NCI-H2029 treated with DMSO at 0.1 percent for 48 hours (cell line): ENCODE measurements at places on chromosomes 11 and 22.

DNA sequence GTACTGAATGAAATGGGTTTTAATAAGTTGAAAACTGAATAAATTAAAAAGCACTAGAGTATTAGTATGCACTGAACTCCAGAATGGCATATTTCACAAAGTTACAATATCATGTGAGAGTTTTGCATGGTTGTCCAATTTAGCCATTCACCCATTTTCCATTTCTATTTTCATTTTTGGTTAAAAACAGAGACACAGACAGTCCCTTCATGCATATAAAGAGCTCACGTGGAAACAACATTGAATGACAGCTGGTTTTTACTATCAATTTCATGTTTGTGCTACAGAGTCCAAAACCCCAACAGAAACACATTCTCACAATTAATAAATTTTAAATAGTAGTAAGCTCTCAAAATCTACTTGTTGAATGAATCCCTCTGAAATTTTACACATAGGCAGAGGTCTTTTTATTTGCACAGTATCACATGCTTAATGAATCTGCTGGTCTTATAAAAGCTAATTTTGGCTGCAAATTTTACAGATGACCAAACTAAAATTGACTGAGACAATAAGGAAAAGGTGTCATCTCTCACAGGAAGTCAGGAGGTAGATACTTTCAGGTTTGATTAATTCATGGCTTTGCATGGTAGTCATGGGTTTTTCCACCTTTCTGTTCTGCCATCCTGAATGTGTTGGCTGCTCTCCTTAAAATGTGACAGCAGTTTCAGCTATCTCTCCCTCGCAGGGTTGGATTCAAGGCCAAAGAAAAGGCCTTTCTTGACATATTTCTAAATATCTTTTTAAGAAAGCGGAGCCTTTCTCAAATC is 20.6 kb upstream of the DDI1 start:
- DNase-seq: no peak

DNA sequence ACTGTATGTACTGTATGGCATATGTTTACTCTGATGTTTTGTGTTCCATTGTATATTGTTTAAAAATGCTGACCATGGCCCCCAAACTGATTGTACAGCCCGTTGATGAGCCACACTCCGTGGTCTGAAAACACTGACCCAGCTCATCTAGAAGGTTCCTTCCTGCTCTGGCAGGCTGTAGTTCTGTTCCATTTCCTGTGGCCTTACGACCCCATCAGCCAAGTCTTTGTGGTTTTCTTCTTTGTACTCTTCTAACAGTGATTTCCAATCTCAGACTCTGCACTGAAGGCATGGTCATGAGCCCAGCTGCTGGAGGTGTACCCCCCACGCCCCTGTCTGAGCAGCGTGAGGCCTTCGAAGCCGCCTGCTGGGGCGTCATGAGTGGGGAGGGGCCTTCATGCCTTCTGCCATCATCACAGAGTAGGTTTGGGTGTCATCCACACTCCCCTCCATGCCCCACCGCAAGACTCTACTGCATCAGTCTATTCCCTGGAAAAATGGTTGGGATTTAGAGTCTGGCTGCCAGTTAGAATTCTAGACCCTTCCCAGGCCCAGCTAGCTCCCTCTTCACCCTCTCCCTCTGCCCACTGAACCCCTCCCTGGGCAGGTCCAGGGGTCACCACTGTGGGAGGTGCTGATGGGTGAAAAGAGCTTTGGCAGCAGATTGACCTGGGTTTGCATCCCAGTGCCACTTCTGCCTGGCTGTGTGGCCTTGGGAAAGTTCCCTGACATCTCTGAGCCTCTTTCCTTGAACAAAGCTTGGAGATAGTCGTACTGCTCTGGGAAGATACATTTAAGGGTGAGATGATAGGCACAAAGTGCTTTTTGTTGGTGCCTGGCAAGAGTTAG is 11.3 kb upstream of the C11orf96 start:
- DNase-seq: no peak

DNA sequence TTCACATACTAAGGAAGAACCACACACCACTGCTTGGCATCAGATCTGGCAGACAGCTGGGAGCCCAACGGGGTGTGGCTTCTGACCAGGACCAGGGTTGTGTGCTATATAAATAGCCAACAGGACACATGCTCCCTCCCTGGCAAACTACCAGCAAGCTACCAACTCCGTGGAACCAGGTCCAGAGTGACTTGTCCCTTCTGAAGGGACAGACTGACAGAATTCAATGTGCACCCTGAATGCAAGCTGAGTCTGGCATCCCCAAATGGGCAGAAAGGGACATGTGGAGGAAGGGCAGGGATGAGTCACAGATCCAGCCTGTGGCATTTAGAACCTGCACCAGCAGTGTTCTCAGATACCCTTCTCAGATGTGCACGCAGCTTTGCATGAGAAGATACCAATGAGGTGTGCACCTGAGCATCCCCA is 92.9 kb downstream of the MICAL3 start:
- no peak for DNase-seq

DNA sequence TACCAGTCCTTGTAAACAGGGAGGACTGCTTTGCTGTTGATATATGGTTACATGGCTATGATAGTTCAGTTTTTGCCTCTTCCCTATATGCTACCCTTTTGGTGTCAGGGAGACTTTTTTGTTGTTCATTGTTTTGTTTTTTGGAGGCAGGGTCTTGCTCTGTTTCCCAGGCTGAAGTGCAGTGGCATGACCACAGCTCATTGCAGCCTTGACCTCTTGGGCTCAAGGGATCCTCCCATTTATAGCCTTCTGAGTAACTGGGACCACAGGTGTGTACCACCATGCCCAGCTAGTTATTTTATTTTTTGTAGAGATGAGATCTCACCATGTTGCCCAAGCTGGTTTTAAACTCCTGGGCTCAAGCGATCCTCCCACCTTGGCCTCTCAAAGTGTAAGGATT is 38.6 kb upstream of the SPTBN2 start:
- no peak for DNase-seq

- no peak for DNase-seq
Observed at GRCh38 chr11:5369789-5370188, 13.8 kb upstream of the OR51M1 start.

GRCh38 chr11:42674436-42674835 is 637.4 kb upstream of the API5 start:
- DNase-seq: no peak

- no peak for DNase-seq
Observed at GRCh38 chr11:66974724-66975404, at the start of gene C11orf86. C11orf86 (plus strand) TSS chr11:66975304; CDS start chr11:66975363, 59 bp downstream.

- no peak for DNase-seq
Observed at GRCh38 chr11:131073167-131073566, 156.9 kb upstream of the SNX19 start.
